ENCODE measurements at places on chromosomes 11 and 22.

DNA sequence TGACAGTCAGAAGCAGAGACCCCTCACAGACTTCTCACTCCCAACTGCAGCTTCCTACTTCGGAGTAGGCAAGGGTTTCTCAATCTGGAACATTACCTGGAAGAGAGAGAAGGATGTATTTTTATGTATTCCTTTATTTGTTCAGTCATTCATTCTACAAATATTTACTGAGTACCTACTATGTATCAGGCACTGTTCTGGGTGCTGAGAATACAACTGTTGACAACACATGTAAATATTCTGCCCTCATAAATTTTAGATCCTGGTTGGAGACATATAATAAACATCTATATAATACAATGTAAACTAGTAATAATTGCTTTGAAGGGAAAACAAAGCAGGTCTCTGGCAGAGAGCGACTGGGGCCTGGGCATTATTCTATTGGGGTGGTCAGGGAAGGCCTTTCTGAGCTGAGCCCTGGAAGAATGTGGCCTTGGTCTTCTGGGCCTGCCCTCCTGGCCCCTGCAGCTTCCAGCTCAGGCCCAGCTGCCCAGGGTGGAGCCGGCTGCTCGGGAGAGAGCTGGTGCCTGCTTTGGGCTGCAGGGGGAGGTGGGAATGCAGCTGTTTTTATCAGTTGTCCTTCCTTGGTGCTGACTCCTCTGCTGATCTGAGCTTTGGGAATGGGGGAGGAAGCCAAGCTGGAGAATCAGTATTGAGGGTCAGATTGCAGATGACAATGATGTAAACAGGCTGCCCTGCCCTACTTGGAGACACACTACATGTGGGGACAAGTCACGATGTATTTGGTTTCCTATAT is 46.8 kb downstream of the PKNOX2 start:
- no peak for DNase-seq

GRCh38 chr11:127592371-127592770 is 591.8 kb upstream of the KIRREL3 start:
- no peak for DNase-seq

GRCh38 chr22:35838855-35839576 is 121.3 kb downstream of the APOL5 start:
- no peak for DNase-seq

GRCh38 chr11:10441652-10442503 is 13.2 kb upstream of the AMPD3 start:
- peak; percentile 52 for DNase-seq

- no peak for DNase-seq
Measured at GRCh38 chr22:48104102-48104738, 1341.8 kb downstream of the TBC1D22A start.

- no peak for DNase-seq
Measured at GRCh38 chr11:131626788-131627187, 256.4 kb downstream of the NTM start.
